ENCODE measurements at places on chromosomes 13 and 19.

DNA sequence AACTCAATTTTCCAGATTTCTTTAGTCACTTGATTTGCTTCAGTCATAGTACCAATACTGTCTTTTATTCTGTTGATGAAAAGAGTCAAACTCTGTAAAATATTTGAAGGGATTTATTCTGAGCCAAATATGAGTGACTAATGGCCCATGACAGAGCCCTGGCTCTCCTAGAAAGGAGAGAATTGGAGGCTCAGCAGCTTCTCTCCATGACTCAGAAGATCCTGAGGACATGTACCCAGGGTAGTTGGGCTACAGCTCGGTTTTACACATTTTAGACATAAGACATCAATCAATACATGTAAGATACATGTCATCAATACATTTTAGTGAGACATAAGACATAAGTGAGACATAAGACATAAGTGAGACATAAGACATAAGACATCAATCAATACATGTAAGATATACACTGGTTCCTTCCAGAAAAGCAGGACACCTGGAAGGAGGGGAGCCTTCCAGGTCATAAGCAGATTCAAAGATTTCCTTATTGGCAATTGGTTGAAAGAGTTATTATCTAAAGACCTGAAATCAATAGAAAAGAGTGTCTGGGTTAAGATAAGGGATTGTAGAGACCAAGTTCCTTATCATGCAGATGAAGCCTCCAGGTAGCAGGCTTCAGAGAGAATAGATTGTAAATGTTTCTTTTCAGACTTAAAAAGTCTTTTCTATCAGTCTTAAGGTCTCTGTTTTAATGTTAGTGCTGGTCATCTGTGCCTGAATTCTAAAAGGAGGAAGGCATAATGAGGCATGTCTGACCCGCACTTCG is 179.8 kb upstream of the RFC3 start:
- DNase-seq = no peak

DNA sequence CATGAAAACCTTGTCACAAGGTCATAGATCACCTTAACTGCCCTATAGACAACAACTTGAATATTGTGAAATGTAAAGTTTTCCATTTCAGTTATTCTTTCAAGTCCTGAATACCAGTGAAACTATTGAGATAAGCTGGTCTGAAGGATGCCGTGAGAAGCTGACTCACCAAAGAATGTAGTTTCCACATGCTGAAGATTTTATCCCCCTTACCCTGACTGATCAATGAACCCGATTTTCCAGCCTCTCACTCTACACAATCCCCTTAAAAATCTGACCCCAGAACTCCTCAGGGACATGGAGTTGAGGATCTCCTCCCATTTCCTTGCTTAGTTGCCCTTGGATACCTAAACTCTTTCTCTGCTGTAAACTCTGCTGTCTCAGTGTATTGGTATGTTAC is 67.5 kb downstream of the POSTN start:
- no peak for DNase-seq

GRCh38 chr13:26067601-26068000 is 15.8 kb upstream of the SHISA2 start:
- DNase-seq = no peak

GRCh38 chr19:45271735-45272108 is 20.7 kb downstream of the MARK4 start:
- no peak for DNase-seq
